Naive thymus-derived CD8-positive, alpha-beta T cell (primary cell): ENCODE measurements at places on chromosomes 2 and 18.

DNA sequence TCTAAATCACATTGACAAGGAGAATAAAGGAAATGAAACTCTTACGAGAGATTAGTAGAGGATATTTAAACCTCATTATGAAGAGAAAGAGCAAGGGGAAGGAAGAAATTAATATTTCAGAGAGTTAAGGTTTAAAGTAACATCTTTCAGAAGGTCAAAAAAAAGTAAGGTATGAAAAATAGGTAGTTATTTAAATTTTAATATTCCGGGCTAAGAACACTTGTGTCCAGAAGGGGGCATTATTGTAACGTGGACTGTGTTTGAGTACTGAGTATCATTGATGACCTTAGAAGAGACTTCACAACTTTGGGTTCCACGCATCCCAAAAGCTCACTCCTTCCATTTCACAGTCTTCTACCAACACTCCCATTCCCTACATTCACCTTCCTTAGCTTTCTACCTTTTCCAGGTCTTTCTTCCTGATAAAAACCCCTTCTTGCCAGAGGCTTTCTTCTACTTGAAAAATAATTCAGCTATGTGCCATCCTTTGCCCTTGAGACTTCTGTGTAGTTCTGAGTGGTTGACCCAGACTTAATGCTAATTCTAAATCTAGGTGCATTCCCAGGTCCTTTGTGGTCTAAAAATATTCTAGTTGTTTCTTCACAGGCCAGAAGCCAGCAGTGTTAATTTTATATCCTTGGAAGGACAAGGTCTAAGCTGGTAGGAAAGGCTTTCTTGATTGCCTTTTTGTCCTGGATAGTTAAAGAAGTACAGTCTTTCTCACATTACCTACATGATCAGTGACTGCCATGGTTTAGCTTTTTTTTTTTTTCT lies 16.5 kb downstream of the DYNC1I2 start:
- no peak for DNase-seq

DNA sequence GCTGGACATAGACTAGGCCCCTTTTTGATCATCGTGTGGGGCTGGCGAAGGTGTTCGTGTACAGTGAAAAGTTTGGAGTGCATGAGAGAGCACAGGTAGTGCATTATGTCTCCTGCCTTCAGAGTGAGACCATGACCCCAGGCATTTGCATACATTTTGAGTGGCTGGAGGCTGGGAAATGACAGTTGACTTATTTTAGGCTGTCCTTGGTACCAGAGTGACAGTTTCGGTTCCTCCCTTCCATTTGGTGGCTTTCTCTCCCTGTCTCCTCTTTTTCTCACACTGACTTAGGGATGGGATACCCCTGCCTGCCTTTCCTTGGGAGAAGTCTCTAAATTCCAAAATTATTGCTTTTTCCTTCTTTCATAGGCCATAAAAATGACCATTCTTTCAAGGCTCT lies 20.1 kb downstream of the SERPINB12 start:
- DNase-seq, result no peak

DNA sequence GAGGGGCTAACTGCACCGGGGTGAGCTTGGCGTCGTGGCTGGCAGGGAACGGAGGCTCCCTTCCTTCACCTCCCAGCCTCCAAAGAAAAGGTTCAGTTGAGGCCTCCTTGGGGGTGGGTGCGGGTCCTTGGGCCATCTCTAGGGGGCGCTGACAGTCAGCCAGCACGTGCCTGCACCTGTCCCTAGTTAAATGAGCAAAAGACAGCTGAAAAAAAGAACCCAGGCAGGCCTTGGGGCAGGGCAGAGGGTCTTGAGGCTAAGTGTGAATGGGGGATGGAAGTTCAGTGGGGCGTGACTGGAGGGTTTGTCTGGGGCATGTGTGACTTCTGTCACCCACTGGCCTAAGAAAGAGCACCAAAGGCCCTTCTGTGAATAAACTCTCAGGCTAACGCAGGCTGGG lies 56.4 kb downstream of the ZFP36L2 start:
- peak; percentile 77 for DNase-seq

- DNase-seq, result no peak
These were observed 396.8 kb upstream of the NETO1 start for GRCh38 chr18:73264562-73264921.

- DNase-seq, result no peak
These were observed 204.4 kb downstream of the SPP2 start for GRCh38 chr2:234254783-234255521.

GRCh38 chr2:217297096-217297495 lies 437.2 kb upstream of the TNP1 start:
- no peak for DNase-seq

- DNase-seq, result no peak
These were observed 7.3 kb upstream of the SLC39A10 start for GRCh38 chr2:195649629-195650190.

DNA sequence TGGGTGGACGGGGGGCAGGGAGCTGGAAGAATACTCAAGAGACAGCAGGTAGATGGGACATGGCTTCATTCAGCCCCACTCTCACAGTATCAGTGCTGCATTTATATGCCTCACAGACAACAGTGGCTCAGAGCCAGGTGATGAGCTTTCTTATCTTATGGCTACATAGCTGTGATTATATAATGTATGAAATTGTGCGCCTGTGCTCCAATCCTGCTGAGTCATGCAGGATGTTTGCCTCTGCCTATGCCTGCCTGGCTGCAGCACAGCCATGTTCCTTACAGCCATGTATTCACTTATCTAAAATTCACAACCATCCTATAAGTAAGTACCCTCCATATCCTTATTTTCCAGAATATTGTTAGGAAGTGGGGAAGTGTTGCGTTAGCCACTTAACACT lies 37.7 kb upstream of the RNF103 start:
- no peak for DNase-seq

GRCh38 chr18:67428805-67429204 lies 87.7 kb downstream of the DSEL start:
- DNase-seq, result no peak

DNA sequence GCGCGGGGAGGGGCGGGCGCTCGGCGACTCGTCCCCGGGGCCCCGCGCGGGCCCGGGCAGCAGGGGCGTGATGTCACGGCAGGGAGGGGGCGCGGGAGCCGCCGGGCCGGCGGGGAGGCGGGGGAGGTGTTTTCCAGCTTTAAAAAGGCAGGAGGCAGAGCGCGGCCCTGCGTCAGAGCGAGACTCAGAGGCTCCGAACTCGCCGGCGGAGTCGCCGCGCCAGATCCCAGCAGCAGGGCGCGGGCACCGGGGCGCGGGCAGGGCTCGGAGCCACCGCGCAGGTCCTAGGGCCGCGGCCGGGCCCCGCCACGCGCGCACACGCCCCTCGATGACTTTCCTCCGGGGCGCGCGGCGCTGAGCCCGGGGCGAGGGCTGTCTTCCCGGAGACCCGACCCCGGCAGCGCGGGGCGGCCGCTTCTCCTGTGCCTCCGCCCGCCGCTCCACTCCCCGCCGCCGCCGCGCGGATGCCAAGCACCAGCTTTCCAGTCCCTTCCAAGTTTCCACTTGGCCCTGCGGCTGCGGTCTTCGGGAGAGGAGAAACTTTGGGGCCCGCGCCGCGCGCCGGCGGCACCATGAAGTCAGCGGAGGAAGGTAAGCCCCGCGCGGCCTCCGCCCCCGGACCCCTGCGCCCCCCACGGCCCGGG lies at the start of gene NFATC1:
Gene NFATC1, plus strand, starts transcription at position 170 of the 644 bp plus-strand sequence. Its CDS starts 295 bp downstream, at position 465.
- DNase-seq, result peak; percentile 41

DNA sequence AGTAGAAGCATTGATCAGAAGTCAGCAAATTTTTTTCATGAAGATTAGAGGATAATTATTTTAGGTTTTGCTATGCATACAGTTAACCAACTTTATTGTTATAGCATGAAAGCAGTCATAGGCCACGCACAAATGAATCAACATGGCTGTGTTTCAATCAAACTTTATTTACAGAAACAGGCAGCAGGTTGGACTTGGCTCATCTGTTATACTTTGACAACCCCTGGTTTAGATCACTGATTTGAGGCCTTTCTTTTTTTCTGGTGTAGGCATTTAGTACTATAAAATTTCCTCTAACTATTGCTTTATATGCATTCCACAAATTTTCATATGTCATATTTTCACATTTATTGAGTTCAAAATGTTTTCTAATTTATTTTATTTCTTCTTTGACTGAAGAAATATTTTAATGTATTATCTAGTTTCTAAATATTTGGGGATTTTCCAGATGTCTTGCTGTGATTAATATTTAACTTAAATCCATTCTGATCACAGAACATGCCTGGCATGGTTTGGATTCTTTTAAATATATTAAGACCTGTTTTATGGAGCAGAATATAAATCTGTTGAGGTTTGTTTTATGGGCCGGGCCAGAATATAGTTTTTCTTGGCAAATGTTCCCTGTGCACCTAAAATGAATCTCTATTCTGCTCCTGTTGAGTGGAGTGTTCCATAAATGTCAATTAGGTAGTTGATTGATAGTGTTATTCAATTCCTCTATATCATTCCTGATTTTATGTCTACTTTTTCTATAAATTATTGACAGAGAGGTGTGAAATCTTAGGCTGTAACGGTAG lies 116.3 kb upstream of the KLHL29 start:
- DNase-seq, result no peak

DNA sequence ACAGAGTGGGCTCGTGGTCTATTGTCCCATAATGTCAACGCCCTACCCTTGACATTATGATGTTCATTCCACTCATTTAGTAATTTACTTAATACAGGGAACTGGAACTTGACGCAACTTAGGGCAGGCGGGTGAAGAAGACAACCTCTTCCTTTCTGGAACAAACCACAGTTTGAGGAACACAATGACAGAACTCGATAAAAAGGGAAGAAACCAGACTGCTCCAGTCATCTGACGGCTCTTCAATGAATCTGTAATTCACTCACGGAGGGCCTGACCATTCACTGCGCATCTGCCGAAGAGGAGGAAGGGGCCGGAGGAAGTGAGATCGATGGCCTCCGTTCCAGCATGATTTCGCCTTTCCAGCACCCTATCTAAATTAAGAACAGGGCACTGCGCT lies 83.2 kb downstream of the BCL2 start:
- no peak for DNase-seq

DNA sequence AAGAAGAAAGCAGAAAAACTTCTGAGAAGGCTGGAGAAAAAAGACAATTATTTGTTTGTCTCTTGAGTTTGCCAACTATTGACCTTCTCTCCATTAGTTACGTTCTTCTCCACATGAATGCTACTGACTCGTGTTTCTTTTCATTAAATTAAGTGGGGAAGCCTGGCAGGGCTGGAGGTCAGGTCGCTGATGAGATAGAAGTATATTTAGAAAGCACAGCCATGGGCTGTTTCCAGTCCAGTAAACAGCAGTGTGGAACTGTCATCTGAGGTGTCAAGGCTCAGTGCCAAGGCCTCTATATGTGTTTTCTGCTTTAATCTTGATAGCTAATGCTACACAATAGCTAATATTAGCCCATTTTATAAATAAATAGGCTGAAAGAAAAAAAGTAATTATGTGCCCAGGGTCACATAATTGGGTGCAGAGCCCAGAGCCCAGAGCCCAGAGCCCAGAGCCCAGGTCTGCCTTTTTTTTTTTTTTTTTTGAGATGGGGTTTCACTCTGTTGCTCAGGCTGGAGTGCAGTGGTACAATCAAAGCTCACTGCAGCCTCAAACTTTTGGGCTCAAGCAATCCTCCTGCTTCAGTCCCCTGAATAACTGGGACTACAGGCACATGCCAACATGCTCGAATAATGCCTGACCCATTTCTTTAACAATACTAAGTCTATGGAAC lies 6.3 kb downstream of the MSGN1 start:
- no peak for DNase-seq

DNA sequence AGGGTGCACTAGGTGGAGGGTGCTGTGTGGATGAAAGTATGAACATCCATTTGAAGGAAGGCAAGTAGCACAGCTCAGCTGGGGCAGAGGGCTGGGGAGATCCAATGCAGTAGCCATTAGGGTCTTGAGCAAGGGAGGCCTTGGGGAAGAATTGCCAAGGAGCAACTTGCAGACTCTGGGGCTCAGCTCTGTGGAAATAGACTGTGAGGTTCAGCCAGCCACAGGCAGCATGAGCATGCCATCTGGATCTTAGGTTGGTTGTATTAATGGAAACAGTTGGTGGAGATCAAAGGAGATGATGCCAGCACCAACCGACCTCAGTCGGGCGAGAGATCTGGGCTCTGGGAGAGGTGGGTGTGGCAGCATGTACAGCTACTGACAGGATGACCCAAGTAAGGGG lies 5.6 kb downstream of the ZAP70 start:
- DNase-seq, result no peak

DNA sequence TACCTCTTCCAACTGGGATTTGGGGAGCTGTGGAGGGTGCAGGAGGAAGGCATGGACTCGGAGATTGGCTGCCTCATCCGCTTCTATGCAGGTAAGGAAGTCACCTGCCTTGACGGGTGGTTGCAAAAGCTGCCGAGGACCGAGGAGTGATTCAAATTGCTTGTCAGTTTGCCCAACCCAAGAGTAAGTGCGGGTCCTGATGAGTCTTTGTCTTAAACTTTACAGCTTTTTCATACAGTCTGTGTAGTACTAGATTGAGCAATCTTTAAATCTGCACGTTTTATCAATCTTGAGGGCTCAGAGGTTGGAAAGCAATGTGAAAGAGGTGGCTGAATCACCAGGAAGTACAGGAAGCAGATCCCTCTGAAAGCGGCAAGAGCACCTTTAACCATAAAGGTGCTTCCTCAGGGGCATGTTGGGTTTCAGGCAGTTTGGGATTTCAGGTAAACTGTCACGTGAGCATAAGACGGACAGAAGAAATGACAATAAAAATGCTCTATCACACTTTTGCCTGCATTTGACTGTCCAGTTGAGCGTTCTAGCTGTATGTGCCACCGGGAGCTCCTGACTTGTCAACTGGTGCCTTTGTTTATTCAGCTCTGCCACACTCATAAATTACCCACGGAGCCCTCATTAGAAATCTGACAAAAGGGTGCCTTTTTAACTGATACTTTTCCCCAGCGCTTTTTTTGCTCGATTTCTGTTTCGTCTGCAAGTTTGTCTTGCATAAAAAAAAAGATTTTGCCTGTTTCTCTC lies 2.0 kb downstream of the PHLPP1 start:
- DNase-seq, result peak; percentile 25

DNA sequence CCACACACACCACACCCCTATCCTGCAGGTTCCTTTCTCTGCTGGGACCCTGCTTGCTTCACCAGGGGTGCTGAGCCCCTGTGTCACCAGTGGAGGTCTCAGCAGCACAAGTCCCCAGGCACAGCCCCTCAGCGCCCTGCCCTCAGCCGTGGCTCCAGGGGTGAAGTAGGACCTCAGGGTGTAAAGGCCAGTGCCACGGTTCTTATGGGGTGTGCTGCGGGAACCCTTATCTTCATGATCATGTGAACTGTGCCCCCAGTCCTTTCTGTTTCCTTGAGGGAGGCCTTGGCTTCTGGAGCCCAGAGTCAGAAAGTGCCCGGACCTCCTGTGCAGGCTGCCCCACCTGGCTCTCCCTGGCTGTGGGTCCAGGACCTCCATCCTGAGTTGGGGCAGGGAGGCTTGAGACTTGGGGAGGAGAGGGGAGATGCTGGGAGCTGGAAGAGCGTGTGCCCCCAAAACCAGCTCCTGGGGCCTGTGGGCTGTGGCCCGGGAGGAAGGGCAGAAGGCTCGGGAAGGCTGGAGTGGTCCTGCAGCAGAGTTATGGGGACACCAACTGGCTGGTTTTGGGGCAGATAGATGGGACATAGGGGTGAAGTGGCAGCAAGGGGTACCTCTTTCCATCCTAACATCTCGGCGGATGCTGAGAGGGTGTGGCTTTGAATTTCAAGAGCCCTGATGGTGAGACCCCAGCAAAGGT lies 20.2 kb upstream of the KLF11 start:
- DNase-seq, result no peak
